ENCODE measurements at places on chromosomes 1 and 21.

- no peak for DNase-seq
These were observed 35.6 kb downstream of the C4BPA start for GRCh38 chr1:207139616-207140015.

DNA sequence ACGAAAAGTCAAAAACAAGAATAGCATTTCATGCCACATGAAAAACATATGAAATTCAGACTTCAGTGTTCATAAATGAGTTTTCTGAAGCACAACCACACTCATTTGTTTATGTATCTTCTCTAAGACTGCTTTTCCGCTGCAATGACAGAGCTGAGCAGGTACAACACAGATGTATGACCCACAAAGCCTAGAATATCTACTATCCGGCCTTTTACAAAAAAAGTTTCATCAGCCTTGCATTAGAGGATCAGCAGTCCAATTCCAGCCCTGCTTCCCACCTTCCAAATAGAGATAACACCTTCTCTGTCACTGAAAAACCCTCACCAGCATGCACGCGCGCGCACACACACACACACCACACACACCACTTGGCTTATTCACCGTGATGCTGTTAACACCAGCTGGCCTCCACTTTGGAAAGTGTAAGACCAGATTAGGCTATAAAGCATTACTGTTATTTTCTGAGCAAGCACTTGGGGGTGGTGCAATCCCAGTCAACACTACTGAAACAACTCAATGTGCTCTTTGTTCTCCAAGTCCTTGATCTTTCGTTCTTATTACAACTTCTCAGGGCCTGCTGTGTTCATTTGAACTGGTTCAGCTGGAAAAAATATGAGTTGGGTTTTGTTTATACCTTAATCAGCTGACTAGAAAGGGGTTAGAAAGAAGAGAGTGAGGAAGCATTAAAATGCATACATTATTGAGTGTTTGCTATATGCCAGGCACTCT, 90.0 kb downstream of the GLUL start:
- DNase-seq, result peak; percentile 14

GRCh38 chr1:46551597-46552095, at the start of gene KNCN:
KNCN (minus strand) TSS chr1:46551647; CDS start chr1:46551215, 432 bp downstream.
- DNase-seq, result no peak

DNA sequence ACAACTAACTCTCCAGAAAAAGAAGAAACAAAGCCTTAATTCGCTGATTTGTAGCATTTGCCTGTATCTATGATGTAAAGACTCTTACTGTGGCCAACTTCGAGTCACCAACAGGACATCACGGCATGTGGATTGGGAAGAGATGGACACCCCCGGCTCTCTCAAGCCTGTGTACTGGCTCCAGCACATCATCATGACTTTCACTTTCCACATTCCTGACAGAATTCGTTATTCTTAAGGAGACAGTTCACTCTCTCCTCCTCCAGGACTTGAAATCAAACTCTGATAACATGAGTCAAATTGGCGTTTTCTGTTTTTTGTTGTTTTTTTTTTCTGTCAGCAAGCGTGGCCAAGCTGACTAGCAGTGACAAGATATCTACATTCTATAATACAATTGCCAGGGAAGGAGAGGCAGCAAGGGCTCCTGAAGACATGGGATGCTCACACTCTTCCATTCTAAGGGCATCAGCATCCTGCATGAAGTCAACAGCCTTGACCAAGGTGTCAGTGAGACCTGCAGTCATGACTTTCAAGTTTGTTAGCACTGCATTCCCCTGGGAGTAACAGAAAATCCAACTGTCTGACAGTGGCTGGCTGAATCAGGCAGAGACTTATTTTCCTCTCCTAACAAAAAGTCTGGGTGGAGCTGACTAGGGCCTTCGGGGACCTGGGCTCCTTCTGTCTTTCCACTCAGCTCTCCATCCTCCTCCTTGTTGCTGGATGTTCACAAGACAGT, 13.3 kb upstream of the TRAF3IP3 start:
- DNase-seq, result no peak

GRCh38 chr1:245298781-245299180, 144.0 kb downstream of the KIF26B start:
- no peak for DNase-seq
